Osteoblast (primary cell): ENCODE measurements at places on chromosomes 11 and 22.

DNA sequence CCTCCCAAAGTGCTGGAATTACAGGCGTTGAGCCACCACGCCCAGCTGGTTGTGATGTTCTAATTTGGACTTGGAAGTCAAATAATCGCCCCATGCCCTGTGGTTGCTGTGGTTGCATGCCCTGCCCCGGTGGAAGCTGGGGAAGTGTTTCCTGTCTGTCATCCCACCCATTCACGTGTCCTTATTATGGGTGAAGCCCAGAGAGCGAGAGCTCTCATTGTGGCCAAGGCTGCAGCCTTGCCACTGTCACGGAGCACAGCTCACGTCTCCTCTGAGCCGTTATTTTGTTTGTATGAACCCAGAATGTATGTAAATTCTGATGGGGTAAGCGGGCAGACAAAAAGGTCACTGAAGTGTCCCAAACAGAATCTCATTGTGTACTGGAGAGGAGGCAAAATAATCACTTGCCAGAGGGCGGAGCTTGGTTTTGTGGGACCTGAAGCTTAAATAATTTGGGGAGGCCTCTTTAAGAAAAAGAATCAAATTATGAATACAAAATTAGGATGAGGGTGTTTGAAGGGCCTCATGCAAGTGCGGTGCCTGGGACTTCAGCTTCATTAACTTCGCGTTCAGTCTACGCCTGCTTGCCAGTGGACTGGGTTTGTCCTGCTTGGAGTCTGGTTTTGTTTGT is 25.8 kb upstream of the TREH start:
- DNase-seq: no peak

DNA sequence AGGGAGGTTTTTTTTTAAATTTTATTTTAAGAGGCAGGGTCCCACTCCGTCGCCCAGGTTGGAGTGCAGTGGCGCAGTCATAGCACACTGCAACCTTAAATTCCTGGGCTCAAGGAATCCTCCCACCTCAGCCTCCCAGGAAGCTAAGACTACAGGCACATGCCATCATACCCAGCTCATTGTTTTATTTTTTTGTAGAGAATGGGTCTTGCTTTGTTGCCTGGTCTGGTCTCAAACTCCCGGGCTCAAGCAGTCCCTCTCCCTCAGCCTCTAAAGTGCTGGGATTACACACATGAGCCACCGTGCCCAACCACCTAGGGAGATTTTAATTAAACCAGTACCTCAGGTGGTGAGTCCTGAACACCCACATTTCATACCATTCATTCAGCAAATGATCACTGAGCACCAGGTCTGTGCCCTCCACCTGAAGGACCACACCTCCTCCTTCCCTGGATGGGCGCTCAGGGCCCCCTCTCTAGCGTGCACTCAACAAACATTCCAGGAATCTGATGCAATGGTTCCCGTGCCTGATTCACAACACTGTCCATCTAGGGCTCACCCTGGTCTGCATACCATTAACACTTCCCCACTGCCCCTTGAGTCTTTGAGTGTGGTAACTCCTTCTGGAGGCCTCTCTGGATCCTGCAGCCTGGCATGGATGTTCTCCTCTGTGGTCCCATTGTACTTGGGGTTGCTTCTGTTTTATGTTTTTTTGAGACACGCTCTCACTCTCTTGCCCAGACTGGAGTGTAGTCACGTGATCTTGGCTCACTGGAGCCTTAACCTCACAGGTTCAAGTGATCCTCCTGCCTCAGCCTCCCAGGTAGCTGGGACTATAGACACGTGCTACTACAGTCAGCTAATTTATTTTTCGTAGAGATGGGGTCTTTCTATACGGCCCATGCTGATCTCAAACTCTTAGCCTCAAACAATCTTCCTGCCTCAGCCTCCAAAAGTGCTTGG is 9.6 kb upstream of the MYH9 start:
- peak; percentile 91 for DNase-seq

- no peak for DNase-seq
Measured at GRCh38 chr11:112082729-112083128, 3.8 kb downstream of the TIMM8B start.

DNA sequence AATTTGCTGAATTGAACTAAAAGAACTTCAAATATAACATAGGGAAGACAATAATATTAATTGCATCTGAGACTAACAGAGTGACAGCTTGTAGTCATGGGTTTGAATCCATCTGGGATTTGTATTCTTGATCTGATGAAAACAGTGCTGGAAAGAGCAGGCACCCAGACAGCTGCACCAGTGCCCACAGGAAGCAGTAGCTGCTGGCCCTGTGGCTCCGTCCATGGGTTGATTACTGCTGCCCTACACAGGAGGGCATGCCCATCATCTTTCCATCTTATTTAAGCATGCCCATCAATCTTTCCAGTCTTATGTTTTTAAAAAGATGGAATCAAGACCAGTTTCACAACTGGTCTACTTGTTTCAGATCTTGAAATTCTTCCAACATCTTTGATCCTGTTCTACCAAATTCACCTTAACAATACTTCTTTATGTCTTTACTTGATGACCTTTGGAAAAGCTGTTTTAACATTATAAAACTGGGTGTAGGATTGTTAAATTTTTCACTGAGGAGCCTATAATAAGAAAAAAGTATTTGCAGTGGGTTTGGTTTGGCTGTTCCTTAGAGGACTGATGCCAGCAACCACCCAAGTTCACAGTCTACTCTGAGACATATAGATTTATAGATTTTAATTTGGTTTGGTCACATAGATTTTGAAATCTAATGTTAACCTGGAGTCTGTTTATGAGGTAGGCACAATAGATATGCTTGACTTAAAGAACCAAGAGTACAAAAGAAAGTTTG is 761 bp upstream of the NXPE4 start:
- peak; percentile 22 for DNase-seq

GRCh38 chr22:21100149-21101032 is 54.6 kb downstream of the LRRC74B start:
- DNase-seq: no peak

DNA sequence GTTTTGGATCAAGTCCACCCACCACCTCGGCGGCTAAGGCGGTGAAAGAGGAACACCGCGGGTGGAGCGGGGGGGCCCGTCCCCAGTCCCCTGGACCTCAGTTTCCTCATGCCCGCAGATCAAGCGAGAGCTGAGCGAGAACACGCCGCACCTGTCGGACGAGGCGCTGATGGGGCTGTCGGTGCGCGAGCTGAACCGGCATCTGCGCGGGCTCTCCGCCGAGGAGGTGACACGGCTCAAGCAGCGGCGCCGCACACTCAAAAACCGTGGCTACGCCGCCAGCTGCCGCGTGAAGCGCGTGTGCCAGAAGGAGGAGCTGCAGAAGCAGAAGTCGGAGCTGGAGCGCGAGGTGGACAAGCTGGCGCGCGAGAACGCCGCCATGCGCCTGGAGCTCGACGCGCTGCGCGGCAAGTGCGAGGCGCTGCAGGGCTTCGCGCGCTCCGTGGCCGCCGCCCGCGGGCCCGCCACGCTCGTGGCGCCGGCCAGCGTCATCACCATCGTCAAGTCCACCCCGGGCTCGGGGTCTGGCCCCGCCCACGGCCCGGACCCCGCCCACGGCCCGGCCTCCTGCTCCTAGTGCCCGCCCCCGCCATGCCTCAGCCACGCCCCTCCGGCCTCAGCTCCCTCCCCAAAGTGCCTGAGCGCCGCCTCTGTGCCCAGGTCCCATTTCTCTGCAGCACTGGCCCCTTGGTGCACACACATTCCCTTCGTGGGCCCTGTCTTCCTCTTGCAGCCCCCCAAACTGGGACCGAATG is 12.7 kb downstream of the MAFF start:
- DNase-seq: peak; percentile 95

GRCh38 chr11:16780146-16780545 is 41.7 kb downstream of the C11orf58 start:
- peak; percentile 55 for DNase-seq

- no peak for DNase-seq
Measured at GRCh38 chr11:47987310-47987709, 7.0 kb downstream of the PTPRJ start.

DNA sequence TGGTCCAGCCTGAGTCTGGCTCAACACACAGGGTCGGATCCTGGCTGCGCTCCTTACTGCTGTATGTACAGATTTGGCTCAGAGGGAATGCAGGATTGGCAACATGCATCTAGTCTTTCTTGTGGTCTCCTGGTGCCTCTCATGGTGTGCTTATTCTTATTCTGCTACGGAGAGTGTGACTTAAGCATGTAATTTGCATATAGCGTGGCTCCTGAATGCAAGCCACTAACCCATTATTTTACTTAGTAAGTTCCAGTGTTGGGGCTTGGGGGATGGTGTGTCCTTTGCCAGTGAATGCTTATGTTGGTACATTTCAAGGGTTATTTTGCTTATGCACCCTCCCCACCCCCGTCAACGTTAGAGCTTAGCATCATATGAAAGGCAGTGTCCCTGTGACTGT is 51.2 kb downstream of the PTPRJ start:
- DNase-seq: no peak
